ENCODE measurements at places on chromosomes 12 and 14. TPM values are rescaled to one million over a fixed set of nuclear protein-coding genes. Genes with fewer than 3 reads are reported as not detected.

DNA sequence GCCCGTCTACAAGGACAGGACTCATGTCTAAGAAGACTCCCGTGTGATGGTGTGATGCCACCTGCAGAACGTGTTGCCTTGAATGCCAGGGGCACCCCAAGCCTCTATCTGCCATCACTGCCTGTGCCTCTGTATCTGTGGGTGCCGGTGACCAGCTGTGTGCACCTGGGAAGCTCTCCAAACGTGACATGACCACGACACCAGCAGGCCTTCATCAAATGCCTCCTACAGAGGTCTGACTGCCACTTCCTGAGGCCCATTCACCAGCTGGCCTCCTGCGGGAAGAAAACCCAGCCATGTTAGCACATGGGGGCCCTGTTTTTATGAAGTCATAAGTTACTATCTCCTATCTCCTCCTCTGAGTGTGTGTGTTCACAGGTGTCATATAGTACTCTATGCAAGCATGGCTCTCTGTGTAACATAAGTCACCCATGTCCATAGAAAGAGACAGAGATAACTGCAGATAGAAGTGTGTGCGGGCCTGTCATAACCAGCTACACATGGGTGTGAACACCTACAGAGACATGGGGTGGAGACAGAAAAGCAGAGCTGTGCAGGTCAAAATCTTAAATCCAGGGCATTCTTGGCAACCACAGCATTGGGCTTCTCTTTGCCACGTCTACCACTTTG is 18.3 kb upstream of the SERPINA4 start:
- no peak for DNase-seq

GRCh38 chr12:105359856-105360255 is 29.4 kb downstream of the C12orf75 start:
- no peak for DNase-seq

Gene FAM222A
- total RNA-seq, result 25.7 TPM

DNA sequence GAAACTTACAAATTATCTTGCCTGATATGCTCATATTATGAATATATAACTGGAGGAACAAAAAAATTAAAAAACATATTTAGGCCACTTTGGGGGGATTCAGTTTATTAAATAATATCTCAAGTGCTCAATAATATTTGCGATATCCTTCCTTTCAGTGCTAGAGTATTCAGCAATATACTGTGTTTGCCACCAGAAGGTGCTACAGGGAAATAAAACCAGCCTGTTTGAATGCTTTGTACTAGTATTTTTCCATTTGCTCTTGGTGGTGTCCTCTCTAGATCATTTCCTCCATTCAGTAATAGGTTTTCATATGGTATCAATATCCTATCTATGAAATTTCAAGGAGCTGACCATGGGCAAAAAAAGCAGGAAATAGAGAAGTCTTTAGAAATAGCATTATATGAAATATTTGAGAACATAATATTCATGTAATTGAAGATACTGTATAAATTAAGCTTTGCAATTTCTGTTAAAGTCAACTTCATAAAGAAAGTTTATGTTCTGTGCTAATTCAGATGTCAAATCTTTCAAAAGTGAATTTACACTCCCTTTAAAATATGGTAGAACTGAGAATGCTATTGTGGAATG is 106.2 kb upstream of the NAV3 start:
- no peak for DNase-seq

- DNase-seq, result no peak
These were observed 185.6 kb downstream of the DACT1 start for GRCh38 chr14:58823312-58823711.

DNA sequence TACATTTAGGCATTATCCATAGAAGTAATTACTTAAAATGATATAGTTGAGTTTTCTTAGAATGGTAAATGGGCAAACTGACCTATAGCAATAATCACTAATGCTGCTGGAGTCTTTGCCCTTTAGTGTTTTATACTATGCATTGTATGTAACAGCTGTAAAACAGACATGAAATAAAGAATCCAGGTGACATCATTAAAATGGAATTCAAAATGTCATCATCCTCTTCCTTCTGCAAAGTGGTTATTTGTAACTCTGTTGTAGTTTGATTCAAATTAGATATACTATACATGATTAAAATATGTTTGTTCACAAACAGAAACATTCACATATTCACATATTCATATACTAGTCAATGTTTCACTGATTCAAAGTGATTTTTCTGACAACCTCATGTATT is 598.8 kb downstream of the SLC16A7 start:
- no peak for DNase-seq

Gene KLHL33
- total RNA-seq, result 0.77 TPM

DNA sequence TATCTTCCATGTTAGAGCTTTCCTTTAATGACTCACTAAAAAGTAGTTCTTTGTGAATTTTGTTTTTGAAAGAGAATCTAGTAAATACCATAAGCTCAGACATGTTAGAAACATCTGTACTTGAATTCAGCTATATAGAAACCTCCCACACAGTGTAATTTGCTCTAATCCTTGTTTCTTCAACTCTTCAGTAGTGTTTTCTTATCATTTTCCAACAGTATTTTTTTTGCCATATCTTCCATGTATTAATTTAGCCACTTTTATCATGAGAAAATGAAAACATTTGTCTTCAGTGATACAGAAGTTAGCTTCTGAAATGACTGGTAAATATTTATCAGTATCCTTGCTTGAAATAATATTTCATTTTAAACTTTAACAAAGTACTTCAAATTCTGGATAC is 73.6 kb downstream of the ARID2 start:
- no peak for DNase-seq

Gene FAM90A1
- not detected for total RNA-seq

DNA sequence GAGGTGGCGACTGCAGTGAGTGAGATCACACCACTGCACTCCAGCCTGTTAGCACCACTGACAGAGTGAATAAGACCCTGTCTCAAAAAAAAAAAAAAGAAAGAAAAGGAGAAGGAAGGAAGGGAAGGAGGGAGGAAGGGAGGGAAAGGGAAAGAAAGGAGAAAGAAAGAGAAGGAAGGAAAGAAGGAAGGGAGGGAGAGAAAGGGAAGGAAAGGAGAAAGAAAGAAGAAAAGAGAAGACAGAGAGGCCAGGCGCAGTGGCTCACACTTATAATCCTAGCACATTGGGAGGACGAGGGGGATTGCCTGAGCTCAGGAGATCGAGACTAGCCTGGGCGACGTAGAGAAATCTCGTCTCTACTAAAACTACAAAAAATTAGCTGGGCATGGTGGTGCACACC is 13.2 kb downstream of the DCAF5 start:
- no peak for DNase-seq

- DNase-seq, result no peak
These were observed 884.9 kb upstream of the FOXG1 start for GRCh38 chr14:27881646-27882045.

GRCh38 chr14:85601246-85601645 is 71.3 kb downstream of the FLRT2 start:
- DNase-seq, result no peak

DNA sequence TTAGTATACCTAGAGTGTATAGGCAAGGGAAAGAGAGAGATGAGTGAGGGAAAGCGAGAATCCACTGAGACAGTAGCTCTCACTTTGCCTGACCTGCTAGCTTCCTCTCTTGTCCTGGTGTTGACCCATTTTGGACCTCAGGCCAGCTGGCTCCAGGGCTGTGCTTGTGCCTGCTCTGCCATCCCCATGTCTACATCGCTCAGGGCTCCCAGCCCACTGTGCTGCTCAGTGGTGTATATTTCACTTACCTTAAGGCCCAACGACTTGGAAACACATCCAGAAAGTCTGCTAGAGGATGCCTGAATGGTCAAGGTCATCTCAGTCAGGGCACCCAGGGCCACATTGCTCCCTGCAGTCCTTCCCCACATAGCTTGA is 964 bp upstream of the SERPINA4 start:
- DNase-seq, result no peak

Gene TMEM179
- total RNA-seq, result not detected

GRCh38 chr12:68602720-68603119 is 8.0 kb upstream of the RAP1B start:
- DNase-seq, result no peak

Gene ATXN3
- 15.9 TPM for total RNA-seq

DNA sequence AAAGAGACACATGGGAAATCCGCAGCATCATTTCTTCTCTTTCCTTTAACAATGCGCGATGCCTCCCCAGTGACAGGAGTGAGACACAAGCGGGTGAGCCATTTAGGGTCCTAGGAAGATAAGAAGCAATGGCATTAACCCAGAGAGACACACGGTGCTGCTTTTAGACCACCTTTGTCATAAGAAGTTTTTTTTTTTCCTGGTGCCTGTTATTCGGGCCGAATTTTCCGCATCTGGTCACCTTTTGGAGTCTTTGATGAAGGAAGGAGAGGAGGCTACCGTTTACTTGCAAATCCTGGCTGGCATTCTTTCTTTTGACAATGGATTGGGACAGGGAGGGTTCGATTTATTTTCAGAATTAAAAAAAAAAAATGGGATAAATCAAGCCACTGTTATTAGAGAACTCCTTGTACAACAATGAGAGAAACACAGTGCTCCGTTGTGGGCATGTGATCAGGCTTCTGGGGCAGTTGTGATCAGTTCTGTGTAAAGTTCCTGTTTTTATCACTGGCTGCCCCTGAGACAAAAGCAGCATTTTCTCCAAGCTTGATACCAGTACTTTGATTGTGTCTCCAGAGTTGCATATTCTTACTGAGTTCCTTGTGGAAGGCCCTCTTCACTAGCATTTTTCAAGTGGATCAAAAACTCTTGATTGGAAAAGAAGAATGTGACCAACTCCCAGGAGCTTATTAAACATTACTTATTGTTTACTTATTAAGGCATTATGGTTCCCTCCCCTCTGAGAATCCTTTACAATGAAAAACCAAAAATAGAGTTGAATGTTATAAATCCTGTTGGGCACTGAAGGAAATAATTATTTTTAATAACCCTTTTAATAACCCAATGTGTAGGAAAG is 1.1 kb downstream of the DIP2B start:
- DNase-seq, result no peak

Gene PTPN21
- total RNA-seq, result 37.8 TPM

DNA sequence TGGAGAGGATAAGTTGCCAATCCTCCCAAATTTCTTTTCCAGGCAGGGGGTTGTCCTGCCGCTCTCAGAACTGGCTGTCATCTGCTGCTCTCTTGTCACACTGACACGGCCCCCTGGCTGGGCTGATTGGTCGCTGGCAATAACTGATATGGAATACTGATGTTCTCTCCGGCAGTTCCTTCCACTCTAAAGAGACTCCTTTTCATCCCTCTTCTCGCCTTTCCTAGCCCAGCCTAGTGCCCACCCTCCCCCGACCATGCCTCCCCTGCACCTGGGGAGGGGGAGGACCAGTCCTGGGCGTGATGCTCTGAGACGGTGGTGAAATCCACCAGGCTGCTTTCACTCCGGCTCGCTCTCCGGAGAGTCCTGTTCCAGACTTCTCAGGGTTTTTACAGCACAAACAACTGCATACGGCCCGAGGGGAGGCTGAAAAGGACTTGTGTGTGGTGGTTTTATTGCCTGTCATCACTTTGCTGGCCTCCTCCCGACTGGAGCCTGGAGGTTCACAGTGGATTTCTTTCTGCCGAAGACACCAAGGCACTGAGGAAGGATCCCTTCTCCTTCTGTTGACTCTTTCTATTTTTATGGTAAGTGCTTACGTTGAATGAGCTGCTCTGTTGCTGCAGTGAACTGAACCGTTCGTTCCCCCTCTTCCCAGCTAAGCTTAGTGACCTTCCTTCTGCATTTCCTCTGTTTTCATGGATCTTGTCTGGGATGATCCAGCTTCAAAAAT is at the start of gene ANO4:
Gene ANO4, plus strand, starts transcription at position 336 of the 733 bp plus-strand sequence. CDS start 107,010 bp downstream, outside the sequence.
- no peak for DNase-seq

GRCh38 chr14:37023875-37024565 is 148.4 kb downstream of the SLC25A21 start:
- DNase-seq, result no peak

Gene GDF3
- total RNA-seq, result not detected

Gene CLEC4D
- total RNA-seq, result not detected

Gene ARID2
- 17.2 TPM for total RNA-seq

GRCh38 chr14:73627151-73627558 is 14.8 kb downstream of the ACOT6 start:
- no peak for DNase-seq

DNA sequence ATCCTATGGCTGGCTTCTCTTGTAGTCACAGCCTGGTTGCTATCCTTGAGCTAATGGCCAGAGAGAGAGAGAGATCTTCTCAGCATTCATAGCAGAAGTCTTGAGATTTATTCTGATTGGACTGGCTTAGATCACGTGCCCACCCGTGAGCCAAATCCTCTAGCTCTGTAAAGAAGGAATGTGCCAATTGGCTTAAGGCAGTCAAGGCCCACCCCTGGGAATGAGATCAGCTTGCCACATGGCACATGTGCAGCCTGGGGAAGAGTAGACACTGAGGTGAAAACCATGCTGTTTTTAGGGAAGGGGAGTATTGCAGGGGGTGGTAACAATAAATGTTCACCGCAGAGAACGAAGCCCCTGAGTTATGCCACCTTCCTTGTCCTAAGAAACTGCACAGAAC is 36.3 kb downstream of the PLEKHG7 start:
- DNase-seq, result no peak

Gene RPS6KL1
- 18.6 TPM for total RNA-seq

DNA sequence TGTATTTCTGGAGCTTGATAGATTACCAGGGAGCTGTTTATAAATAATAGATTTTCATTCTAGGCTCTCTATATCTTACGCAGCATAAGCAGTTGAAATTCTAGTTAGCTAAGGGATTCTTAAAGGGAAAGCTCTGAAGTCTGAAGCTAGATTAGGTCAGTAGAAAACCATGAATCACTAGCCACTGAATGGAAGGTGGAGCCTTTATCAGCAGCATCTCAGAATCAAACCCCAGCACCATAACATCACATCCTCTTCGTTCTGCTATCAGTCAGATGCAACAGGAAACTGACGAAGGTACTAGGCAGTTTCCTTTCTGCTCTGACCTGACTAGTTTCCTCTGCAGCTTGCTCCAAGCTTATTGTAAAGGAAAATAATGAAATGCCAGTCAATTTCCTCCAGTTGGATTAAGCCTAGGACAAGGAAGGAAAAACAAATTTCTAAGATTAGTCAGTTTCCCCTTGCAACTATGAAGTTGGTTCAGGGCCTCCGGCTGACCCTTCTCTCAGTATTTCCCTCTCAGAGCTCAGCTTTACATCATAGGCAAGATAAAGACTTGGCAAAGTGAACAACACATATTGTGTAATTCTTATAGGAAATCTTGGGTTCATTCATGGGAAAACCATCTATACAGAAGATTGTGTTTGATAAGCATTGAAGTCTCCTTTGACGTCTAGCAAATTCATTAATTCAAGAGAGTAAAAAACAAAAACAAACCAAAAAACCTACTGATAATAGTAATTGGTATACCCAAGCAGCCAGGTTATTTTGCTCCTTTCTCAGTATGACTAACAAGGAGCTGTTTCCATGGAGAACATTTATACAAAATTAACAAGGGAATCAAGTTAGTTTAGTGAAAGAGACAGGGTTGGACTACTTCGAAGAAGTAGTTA is 43.4 kb upstream of the CFAP54 start:
- no peak for DNase-seq

- peak; percentile 91 for DNase-seq
These were observed 637 bp downstream of the PTMS start for GRCh38 chr12:6766651-6767349.

Gene OVCH1
- 0.07 TPM for total RNA-seq

Gene TSPAN9
- total RNA-seq, result 159 TPM

- DNase-seq, result no peak
These were observed 238.9 kb upstream of the BTG1 start for GRCh38 chr12:92384571-92384970.

GRCh38 chr14:24325041-24325530 is 9.8 kb downstream of the ADCY4 start:
- no peak for DNase-seq

All from left ventricle myocardium superior (tissue), 1 donor.